Mesenteric fat pad (tissue), 1 donor: ENCODE measurements at places on chromosomes 13 and 19. TPM values are rescaled to one million over a fixed set of nuclear protein-coding genes. Genes with fewer than 3 reads are reported as not detected.

GRCh38 chr13:25136880-25137787 is 35.0 kb downstream of the AMER2 start:
- DNase-seq, result no peak

DNA sequence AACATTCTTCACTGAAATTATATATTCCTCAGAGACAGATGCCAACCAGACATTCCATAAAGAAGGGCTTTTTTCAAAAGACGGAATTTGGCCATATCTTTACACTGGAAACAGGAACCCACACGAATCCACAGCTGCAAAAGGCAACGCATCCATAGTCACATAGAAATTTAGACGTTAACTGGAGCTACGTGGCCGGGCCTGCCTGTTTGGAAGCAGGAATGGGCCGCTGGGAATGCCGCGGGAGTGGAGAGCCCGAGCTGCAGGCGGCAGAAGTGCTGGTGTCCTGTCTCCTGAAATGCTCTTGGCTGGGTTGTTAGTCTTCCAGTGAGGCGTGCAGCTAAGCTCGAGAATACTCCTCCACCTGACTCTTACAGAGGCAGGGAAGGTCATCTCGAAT is 122.2 kb downstream of the KL start:
- DNase-seq, result no peak

DNA sequence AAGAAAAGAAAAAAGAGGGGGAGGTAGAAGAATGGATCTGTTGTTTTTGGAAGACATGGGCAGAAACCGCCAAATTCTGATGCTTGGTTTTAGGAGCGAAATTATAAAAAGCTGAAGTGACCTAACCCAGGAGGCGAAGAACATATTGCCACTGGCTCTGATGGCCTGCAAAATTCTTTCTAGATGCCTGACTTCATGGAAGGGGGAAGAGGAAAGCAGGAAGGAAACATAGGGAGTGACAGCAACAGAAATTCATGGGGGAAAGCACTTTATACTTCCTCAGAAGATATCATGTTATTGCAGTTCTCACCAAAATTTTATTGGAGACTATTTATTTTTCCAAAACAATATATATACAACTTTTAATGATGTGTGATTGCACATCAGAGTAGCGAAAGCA is 213.5 kb downstream of the DLEU7 start:
- no peak for DNase-seq

- no peak for DNase-seq
These were observed 848 bp upstream of the NECTIN2 start for GRCh38 chr19:44845286-44845611.

GRCh38 chr19:7781157-7781556 is 18.1 kb downstream of the CLEC4M start:
- DNase-seq, result peak; percentile 33

DNA sequence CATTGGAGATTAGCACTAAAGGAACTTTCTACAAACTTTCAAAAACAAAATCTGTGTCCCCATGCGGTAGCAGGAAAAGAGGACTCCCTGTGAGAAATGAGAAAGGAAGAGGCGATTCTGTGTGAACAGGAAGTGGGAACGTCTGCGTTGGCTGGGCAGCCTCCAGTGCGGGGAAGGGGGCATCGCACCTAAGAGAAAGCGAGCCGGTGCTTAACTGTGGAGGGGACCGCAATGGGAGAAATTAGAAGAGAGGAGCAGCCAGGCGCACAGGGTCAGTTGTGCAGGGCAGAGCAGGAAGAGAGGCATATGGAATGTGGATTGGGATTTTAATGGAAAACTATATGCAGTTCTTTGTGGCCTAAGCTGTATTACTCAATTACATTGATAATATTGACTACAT is 77.4 kb upstream of the DOCK9 start:
- DNase-seq, result no peak

DNA sequence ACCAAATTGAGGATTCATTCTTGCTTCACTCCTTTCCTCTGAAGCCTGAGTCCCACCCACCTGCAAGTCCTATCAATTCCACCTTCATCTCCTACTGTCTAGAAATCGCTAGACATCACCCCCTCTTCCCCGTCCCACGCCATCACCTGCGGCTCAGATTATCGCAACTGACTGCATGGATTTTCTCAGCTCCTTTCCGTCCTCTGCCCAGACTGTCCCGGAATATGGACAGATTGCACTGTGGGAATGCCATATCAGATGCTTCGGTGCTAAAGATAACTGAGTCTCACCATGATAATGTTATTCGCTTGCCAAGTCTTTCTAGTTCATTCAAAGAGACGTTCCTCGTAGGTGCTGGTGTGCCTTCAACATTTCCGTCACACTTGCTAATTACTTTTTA is 66.4 kb upstream of the USP29 start:
- DNase-seq, result no peak

DNA sequence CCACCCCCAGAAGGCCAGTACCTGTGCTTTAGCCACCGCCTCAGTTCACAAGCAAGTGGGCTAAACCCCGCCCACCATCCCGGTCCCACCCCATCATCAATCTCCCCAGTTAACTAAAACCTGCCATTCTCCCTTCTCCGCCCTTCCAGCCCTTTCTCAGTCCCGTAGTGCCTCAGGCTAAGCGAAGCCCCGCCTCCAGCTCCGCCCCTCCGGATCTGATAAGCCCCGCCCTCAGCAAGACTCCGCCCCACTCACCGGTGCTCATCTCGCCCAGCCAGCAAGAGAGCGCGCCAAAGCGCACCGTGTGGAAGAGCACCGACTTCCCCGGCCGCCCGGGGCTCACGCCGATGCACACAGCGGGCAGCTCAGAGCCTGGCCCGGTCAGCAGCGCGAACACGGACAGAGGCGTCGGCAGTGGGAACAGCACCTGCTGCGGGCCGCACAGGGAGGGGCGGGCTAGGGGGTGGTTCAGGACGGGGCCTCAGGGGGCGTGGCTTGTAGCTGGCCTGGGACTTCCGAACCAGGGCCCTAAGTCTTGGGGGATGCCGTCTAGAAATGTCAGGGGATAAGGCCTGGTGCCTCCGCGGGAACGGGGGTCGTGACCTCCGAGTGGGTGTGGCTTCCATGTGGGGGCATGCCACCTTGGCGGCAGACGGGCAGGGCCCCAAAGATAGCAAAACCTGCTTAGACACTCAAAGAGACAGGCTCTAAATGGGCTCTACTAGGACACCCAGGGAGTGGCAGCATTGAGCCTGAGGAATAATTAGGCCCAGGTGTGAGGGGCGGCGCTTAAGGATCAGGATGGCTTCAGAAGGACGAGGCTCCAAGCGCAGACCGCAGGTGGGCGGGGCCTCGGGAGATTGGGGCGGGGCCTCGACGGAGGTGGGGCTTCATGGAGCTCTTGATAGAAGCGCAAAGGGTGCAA is 21.4 kb downstream of the MAP4K1 start:
- no peak for DNase-seq

- no peak for DNase-seq
These were observed 65.5 kb downstream of the ERCC5 start for GRCh38 chr13:102911336-102911735.

GRCh38 chr13:107866941-107867623 is 348.3 kb downstream of the LIG4 start:
- no peak for DNase-seq

DNA sequence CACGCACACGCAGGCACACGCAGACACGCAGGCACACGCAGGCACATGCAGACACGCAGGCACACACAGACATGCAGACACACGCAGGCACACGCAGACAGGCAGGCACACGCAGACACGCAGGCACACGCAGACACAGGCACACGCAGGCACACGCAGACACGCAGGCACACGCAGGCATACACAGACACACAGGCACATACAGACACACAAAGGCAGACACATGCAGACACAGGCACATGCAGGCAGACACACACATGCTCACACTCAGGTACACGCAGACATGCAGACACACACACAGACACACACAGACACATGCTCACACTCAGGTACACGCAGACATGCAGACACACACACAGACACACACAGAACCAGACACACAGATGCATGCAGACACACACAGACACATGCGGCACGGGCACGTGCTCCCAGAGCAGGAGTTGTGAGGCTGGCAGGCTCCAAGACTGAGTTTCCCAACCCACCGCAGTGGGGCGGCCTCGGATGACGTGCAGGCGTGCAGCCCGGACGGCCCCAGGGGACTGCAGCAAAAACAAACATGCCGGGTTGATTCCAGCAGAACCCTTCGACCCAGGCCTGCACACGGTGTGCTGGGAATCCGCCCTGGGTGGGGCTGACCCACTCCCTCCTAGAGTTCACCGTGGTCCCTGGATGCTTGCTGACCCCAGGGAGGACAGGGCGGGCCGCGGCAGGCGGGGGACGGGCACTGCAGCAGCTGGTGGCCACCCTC is 100.0 kb downstream of the GADD45B start:
- DNase-seq, result peak; percentile 93

- no peak for DNase-seq
These were observed 1.3 kb upstream of the SPIB start for GRCh38 chr19:50417111-50418081.

GRCh38 chr19:3392480-3392879 is 26.1 kb downstream of the NFIC start:
- no peak for DNase-seq

The LMTK3 gene
- 0.45 TPM for total RNA-seq

The C1QTNF9B gene
- not detected for total RNA-seq

The CEACAM6 gene
- 0.22 TPM for total RNA-seq

The MUC16 gene
- total RNA-seq, result 0.90 TPM

The CDX2 gene
- 0.45 TPM for total RNA-seq

The ZNF575 gene
- 1.7 TPM for total RNA-seq

The ZNF431 gene
- total RNA-seq, result 9.7 TPM
